GM12865 (cell line): ENCODE measurements at places on chromosomes 3 and 15.

- peak; percentile 36 for DNase-seq
Observed at GRCh38 chr15:48084759-48085590, 35.8 kb upstream of the SLC24A5 start.

- peak; percentile 31 for DNase-seq
Observed at GRCh38 chr3:102053375-102053989, 204.2 kb downstream of the NFKBIZ start.

- DNase-seq = no peak
Observed at GRCh38 chr15:94098921-94099573, 132.3 kb upstream of the MCTP2 start.

DNA sequence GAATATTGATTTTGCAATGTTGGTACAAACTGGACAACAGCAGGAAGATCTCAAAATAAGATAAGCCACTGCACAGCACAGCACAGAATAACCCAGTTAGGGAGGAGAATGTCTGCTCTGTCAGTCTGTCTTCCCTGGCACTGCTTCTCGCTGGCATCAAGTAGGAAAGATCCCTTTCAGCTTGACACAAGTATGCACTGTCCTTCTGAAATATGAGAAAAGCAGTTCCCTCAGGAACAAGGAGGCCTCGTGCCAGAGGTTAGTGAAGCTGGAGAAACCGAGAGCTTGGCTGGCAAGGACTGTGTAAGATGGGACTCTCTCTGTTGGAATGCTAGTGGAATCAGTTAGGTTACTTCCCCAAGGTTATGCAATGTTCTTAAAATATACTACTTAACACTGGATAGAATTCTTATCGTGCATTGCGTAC is 59.1 kb downstream of the FMN1 start:
- no peak for DNase-seq

- DNase-seq = no peak
Observed at GRCh38 chr3:124883766-124884473, 3.2 kb downstream of the ITGB5 start.

- no peak for DNase-seq
Observed at GRCh38 chr3:154730186-154730585, 300.2 kb upstream of the GPR149 start.

GRCh38 chr3:169750665-169751064 is 14.2 kb downstream of the TERC start:
- no peak for DNase-seq

- no peak for DNase-seq
Observed at GRCh38 chr3:77321646-77322045, 281.7 kb downstream of the ROBO2 start.

- DNase-seq = peak; percentile 69
Observed at GRCh38 chr3:24004171-24004938, 59.3 kb downstream of the NR1D2 start.

DNA sequence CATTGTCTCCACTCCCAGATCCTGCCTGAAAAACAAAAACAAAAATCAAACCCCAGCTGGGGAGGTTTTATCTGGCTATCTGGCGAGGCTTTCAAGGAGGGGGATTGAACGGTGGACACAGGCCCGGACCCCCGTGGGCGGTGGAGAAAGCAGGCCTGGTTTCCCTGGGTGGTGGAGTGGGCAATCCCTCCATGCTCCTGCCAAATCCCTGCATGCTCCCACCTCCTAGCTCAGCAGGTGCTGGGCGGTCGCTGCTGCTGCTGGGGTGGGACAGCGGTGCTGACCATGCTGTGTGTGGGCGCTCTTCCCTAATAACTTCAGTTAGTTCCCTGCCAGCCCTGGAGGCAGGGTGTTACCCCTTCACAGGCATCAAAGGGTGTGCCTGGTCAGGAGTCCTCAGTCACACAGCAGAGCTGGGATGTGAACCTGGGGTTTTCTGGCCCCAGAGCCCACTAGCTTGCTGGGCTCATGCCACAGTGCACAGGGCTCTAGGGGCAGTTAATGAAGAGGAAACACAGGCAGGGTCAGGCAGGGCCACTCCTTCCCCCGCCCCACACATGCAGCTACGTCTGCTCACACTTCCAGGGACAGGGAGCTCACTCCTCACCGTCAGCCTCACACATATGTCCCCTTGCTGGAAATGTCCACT is 15.9 kb upstream of the PLXND1 start:
- no peak for DNase-seq

GRCh38 chr3:38746641-38747040 is 69.4 kb downstream of the SCN10A start:
- DNase-seq = no peak

DNA sequence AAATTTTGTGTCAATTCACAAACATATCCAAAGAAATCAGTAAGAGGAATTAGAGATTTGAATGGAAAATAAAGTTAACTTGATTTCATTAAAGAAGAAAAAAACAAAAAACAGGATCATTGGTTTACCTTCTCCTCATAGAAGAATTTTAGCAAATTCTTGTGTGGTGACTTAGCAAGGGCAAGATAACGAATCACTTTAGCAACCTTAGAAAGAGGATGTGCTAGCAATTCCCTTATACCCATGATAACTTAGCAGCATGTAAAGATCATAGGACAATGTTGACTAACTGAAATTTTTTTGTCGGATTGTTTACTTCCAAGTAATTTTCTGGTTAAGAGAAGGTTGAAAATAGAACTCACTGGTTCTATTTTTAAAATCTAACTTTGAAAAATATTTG is 609.3 kb downstream of the GBE1 start:
- DNase-seq = no peak

DNA sequence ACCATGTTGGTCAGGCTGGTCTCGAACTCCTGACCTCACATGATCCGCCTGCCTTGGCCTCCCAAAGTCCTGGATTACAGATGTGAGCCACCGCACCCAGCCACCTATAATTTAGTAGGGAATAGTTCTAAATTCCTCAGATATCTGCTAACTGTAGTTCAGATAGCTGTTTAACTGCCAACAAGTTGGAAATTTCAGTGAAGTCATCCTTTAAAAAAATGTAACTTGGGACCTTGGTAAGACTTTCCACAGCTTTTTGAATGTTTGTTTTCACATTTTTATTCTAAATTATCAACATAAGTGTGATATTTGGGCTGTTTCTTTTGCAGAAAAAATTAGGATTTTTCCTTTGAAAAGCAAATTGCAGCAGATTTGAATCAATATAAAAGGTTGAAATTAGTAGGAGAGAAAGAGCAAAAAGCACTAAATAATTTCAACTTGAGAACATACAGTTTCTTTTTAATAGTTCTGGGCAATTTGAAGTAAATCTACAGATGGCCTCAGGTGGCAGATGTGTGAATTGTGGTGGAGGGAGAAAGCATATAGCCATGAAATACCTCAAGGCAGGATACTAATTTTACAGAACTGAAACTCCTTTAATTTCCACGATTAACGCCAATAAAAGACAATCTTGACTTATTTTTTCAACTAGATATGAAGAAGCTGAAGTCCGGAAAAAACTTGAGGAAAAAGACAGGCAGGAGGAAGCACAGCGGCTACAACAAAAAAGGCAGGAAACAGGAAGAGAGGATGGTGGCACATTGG is 34.3 kb downstream of the USP8 start:
- no peak for DNase-seq

- no peak for DNase-seq
Observed at GRCh38 chr15:73139744-73140553, 87.7 kb downstream of the NEO1 start.

DNA sequence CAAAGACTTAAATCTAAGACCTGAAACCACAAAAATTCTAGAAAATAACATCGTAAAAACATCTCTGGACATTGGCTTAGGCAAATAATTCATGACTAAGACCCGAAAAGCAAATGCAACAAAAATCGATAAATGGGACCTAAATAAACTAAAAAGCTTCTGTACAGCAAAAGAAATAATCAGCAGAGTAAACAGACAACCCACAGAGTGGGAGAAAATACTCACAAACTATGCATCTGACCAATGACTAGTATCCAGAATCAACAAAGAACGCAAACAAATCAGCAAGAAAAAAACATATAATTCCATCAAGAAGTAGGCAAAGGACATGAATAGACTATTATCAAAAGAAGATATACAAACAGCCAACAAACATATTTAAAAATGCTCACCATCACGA is 749.4 kb downstream of the PLOD2 start:
- no peak for DNase-seq

DNA sequence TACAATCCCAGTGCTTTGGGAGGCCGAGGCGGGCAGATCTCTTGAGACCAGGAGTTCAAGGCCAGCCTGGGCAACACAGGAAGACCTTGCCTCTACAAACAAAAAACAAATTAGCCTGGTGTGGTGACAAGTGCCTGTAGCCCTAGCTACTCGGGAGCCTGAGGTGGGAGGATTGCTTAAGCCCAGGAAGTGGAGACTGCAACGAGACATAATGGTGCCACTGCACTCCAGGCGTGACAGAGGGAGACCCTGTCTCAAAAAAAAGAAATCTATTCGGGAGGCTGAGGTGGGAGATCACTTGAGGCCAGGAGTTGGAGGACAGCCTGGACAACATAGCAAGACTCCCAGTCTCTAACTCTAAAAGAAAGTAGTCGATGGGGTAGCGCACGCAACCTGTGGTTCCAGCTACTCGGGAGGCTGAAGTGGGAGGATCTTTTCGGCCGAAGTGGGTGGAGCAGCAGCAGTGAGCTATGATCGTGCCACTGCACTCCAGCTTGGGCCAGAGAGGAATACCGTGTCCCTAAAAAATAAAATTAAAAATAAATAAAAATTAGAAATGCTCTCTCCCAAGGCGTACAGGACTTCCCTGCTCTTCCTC is 775 bp downstream of the C3orf33 start:
- no peak for DNase-seq

DNA sequence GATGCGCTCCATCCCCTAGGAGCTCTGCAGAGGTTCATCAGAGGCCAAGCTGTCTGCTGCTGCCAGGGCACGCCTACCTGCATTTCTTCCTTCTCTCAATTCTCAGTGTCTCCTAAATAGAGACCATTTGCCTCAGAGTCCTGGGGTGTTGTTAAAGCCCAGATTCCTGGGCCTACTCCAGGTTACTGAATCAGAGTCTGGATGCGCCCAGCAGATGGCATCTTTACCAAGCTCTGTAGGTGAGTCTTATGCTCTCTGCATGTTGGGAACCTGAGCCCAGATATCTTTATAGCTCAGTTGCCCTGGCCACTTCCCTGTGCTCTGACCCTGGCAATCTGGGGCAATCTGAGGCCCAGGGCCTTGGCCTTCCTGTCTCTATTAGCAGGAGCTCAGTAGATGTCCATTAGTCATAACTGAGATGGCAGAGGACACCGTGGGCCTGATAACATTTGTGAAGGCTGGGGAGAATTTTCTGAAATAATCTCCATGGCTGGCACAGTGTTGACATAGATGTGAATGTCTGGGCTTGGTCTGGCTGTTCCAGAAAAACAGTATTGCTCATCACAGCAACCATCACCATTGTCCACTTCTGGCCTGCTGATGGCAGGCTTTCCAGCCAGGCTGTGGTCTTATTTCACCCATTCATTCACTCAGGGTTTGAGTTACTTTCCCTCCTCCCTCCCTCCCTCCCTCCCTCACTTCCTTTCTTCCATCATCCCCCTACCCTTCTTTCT is 13.3 kb upstream of the RBP1 start:
- DNase-seq = no peak

DNA sequence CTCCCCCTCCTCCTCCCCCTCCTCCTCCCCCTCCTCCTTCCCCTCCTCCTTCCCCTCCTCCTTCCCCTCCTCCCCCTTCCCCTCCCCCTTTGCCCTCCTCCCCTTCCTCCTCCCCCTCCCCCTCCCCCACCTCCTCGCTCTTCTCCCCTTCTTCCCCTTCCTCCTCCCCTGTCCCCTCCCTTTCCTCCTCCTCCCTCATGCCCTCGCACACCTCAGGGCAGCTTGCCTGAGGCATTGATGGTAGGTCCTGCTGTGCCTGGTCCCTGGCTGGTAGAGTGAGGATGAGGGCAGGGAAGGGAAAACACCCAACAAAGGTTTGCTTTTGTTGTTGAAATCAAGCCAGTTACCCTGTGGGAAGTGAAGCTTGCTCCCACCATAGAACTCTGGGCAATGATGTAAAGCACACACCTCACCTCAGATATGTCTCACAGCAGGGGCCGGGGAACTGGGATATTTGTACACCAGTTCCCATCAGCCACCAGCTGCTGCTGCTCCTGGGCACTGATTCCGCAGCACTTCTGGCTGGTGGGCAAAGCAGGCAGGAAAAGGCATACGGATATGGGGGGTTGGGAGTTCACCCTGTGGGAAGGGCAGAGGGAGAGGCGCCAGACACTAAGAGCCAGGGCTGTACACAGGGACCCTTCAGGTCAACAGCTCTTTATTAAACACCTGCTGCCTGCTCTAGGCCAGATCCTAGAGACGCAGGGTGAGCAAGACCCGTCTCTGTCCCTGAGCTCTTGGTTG is 13.8 kb downstream of the ISG20 start:
- peak; percentile 2 for DNase-seq
